ENCODE measurements at places on chromosomes 7 and 10.

DNA sequence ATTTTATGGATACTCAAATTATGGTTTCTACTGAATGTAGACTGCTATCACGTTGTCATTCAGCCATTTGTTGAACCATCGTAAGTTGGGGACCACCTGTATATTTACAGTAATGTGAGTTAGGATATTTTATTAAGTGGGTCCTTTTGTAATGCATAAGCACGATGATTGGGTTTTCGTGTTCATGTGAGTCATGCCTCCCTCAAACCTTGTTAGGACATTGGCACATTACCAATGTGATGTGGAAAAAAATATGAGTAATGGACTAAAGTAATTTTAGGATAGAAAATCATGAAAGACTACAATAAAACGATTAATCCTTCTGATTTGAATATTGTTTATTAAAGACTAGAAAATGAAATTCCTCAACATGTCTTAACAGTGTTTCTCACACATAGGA is 8.7 kb downstream of the SMC3 start:
- no peak for DNase-seq

DNA sequence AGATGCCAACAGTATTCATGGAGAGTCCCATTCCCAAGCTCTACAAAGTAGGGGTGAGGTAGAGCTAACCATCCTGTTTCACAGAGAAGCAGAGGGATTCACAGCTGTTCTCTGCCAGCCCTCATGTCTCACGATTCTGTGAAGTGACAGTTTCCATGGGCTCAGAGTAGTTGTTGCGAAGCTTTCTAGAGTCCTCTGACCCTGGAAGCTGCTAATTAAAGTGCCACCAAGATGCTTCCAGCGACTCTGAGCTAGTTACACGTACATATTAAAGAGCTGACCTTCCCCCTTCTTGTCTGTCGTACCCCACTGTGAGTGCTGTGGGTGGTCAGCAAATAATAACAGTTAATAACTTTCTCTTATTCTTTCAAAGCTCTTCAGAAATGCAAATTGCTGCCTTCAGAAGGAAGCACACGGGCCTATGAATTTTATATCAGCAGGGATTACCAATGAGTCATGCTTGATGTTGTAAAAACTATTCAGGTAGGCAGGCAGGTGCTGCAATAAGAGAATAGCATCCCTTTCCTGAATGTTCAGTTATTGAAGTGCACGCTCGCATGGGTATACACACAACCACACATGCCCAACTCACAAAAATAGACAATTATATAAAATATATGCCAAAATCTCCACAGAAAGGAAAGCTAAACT is 34.1 kb downstream of the DNAJB9 start:
- peak; percentile 36 for DNase-seq

DNA sequence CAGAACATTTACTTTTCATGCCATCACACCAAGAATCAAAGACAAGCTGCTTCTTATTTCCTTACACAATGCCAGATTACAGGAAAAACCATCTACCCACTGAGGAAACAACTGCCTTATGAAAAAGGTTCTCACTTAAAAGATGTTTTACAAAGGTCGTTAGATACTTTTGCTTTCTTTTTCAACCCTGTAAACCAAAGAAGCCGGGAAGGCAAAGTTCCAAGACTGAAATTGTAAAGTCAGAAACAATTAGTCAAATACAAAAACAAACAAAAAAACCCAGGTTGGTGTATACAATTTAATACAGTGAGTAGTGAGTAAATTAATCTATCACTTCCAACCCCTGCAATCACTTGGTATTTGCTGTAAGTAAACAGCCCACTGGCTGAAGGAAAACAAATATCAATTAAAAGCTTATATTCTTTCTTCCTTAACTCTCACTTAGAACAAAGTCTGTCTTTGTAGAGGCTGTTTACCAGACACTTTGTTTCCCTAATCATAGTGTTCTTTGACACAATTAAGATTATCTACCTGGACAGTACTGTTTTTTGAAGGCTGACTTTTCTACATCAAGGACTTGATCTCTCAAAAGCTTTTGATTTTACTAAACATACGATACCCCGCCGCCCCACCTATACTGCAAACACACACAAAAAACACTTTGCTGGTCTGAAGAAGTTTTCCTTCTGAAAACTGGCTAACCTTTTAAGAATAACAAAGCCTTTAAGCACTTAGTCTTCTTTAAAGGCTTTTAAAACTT is 18.1 kb downstream of the ERLIN1 start:
- DNase-seq: no peak

DNA sequence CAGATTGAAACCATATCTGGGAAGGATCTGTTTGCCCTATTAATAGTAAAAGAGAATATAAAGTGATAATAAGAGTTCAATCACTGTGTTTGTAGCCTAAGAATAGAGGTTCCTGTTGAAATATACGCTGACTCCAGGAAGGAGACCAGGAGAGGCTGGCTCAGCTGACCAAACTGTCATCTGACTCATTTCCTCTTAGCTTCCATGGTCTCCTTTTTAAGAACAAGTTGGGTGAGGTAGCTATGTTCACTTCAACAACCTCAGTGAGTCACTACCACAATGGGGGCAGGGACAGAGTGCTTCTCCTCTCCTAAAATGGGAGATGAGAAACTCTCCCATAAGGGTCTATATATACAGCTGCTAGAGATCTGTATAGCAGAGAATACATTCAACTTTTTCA is 543.3 kb downstream of the CALN1 start:
- DNase-seq: peak; percentile 14

GRCh38 chr7:150966002-150966401 is 12.1 kb downstream of the KCNH2 start:
- no peak for DNase-seq

DNA sequence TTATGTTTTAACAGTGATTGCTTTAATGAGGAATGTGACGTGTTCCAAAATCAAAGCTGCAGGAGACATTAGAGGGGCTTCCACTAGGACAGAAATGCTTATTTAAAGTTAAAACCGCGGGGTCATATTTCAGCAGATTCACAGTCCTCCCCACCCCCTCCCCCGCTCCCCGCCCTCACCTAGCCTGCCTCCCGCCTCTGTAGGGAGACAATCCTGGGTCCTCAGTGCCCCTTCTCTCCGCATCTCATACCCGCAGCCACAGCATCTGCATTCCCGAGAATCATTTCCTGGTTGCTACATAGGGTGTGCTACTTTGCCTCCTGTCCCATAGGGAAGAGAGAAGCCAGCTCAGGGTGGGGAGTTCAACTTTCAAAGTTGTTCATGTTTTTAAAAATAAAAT is 3.1 kb upstream of the DRGX start:
- DNase-seq: no peak

GRCh38 chr7:131607291-131608115 is 51.1 kb upstream of the PODXL start:
- no peak for DNase-seq

DNA sequence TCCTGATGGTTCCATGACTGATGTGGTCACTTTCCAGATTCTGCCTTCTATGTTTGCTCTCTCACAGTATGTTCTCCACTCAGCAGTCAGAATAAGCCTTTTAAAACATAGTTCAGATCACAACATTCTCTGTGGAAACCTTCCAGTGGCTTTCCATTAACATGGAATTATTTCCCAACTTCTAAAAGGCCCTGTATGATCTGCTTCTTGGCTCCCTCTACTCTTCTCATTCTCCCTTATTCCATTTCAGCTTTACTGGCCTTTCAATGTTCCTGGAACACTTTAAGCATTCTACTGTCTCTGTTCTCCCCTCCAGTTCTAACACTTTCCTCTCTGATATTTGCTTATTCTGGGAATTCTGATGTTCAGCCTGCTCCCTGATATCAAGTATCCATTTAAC is 325.6 kb downstream of the THSD7A start:
- no peak for DNase-seq

- peak; percentile 89 for DNase-seq
Observed at GRCh38 chr7:116499168-116500077, at the start of gene CAV2. Gene CAV2, plus strand, starts transcription at chr7:116499738. Its CDS starts 44 bp downstream, at chr7:116499782.

DNA sequence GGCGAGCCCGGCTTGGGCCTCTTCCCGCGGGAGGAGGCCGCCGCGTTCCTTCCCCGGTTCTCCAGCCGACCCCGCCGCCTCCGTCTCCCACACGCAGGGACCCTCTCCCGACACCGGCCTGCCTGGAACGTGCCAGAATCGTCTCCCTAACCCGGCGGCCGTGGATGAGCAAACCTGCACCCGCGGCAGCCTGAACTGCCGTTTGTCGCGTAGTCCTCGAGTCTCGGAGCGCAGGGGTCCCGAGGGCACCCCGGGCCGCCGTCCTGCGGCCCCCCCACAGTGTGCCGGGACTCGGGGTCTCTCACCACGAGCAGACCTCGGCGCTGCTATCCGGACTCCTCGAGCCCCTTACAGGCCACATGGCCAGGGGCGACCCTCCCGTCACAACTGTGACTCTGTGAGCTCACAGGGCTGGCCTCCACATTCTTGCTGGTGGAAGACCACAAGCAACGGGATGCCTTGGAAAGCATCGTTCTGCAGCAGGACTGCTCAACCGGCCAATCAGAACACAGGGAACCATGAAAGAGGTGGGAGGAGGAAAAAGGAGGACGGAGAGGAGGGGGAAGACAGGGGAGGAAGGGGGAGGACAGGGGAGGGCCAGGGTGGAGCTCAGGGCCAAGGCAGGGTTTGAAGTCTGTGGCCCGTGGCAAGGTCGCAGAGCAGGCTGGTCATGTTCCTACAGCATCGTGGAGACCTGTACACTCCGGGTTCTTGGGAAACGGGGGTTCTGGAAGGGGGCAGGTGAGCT is 276.9 kb downstream of the DNAJB6 start:
- DNase-seq: no peak

DNA sequence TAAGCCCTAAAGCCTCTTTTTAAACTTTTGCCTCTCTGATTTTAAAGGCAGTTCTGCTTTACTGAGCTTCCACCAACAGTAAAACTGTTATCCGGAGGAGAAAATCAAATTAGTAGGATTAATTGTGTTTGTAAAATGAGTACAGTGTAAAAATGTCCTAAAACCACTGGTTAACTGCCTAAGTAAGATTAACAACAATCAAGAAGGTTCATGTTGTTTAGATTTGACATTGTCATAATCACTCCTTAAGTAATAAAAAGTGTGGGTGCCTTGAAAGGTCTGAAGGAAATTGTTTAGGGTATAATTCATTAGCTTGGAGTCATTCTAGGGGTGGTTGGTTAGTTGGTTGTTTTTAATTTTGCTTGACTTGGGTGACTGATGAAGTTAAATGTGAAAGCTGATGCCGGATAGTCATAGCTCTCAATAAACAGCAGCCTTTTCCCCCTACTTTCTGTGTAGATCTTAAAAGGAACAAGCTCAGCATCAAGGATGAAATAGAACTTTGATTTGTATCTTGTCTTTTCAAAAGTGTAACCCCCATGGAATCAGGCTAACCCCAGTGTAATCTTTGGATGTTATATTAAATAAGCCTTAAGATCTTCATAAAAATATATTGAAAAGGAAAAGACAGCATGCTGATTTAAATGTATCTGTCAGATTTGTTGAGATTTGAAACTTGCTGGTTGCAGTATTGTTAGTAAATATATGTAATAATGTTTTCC is 148.3 kb downstream of the ARID5B start:
- DNase-seq: no peak

GRCh38 chr7:1359051-1359400 is 100.2 kb downstream of the MICALL2 start:
- no peak for DNase-seq

- DNase-seq: no peak
Observed at GRCh38 chr10:110508806-110509544, 11.3 kb downstream of the DUSP5 start.

GRCh38 chr7:43516581-43517342 is 66.1 kb upstream of the STK17A start:
- DNase-seq: no peak

DNA sequence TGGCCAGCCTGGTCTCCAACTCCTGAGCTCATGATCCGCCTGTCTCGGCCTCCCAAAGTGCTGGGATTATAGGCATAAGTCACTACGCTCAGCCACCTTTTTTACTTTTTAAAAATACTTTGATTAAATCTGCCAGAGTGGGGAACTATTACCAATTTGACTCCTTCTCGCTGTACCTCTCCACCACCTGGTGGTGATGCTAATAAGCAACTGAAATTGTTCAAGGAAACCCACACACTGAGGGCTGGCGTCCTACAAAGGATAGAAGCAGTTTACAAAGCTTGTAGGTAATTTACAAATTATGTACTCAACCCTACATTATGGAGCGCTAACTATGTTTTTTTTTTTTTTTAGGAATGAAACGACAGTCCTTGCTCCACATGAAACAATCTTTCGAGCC is 111.1 kb downstream of the CPED1 start:
- no peak for DNase-seq

- peak; percentile 51 for DNase-seq
Observed at GRCh38 chr10:11539191-11539868, 72.1 kb downstream of the USP6NL start.

DNA sequence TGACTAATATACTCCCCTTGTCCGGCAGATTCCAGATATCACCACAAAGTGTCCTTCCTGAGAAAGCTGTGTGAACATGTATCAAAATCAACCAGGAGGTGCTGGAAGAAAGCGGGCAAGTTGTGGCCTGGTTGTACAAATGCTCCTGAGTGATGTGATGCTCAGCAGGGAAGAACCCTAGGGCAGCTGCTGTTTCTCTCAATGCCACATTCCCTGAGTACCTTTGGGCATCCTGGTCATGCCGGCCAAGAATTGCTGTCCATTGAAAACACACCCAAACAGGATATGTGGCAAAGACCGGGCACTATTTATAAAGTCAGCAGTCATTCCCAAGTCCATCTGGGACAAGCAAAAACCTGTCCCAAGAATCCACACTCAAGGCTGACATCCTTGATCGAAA is 7.8 kb upstream of the ADCY1 start:
- DNase-seq: no peak

DNA sequence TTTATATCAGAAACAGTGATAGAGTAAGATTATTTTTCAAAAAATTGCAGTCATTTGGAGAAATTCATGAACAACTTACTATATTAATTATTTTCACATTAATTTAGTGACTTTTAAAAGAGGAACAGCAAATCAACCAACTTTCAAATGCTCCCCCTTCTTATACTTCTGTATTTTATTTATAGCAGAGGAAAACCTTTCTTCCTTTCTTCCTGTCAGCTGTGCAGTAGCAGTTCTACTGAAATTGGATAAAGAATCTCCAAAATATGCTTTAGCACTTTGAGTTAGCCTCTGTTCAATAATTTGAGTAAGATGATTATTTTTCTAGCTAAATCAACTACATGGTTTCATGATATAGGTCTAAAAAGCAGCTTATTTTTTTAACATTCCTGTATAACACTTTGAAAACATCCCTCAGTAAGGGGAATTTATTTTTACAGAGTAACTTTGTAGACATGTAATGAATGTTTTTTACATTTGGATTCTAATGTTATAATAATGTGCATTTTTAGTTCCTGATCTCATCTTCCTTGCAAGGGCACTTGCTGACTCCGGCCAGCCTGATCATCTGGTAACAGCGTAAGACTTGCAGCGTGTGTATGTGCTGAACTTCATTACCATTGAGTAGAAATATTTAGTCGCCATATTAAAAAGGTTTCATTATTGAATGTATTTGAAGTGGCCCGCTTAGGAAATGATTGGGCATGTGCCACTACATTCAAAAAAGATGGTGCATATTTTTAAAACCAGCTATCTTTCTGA is 158.3 kb upstream of the HDAC9 start:
- no peak for DNase-seq

DNA sequence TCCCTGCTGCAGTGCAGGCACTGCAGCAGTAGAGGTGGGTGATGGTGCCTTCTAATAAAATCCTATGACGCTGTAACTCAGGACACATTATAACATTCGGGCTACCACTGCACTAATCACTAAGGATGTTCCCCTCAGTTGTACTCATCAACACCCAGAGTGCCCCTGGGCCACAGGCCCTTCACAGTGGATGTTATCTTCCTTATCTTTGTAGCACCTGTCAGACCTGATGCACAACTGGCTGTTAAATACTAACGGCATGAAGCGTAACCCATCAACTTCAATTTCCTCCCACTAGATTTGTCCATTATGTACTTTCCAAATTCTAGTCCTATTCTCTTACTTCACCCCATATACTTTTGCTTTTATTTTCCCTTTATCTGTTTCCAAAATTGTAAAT is 66.3 kb downstream of the PARD3 start:
- no peak for DNase-seq

Measured in LoVo (cell line).